ENCODE measurements at places on chromosomes 6 and 20.

GRCh38 chr6:158109748-158110147 lies 58.3 kb downstream of the SERAC1 start:
- no peak overlapping the region for H3K27ac ChIP-seq
- H3K27me3 ChIP-seq, result no peaks in the 10 kb centered on the region
- H3K4me1 ChIP-seq, result no peaks in the 10 kb centered on the region
- no peak for DNase-seq

- DNase-seq, result no peak
- H3K27me3 ChIP-seq, result no peaks in the 10 kb centered on the region
- H3K36me3 ChIP-seq, result no peaks in the 10 kb centered on the region
- no peak overlapping the region for H3K27ac ChIP-seq
Observed at GRCh38 chr6:127191716-127192115, 73.2 kb downstream of the RSPO3 start.

GRCh38 chr6:14511061-14511586 lies 393.6 kb downstream of the CD83 start:
- H3K4me1 ChIP-seq, result peaks cover 14% of the 10 kb centered on the region

- no peak for DNase-seq
- H3K27ac ChIP-seq, result peak overlapping the region; percentile 90
- peaks cover 18% of the 10 kb centered on the region for H3K27me3 ChIP-seq
- H3K4me1 ChIP-seq, result peaks cover 51% of the 10 kb centered on the region
- no peak overlapping the region for H3K4me3 ChIP-seq
Observed at GRCh38 chr20:5353624-5354496, 37.1 kb upstream of the PROKR2 start.

DNA sequence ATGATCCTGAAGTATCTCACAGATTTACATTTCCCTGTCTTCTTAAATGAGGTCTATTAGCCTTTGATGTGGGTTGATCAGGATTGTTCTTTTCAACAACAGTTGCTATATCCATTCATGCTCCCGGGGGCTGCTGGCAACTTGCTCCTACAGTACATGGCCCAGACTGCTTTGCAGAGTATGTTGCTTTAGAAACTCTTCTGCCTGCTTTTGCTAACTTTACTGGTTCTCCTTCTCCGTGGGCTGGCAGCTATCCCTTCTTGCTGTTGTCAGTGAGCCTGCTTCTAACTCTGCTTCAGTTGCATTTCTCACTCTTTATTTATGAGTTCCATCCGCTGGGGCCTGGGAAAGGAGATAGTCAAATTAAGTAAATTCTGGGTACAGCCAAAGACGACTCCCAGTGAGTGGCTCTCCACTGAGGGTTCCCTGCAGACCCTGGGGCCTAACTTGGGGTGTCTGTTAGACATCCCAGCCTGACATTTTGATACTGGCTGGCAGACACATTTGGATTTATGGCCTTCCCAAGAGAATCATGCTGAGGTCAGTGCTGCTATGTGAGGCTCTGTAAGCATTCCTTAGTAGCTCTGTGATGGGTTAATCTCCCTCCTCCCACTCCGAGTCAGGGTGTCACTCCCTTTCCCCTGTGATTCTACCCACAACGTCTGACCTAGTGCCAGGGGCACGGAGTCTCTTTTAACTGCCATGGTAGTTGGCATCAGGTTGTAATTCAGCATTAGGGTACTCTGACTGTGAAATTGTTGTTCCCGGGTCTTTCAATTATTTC lies 73.6 kb downstream of the SLX4IP start:
- peaks cover 16% of the 10 kb centered on the region for H3K4me1 ChIP-seq
- no peaks in the 10 kb centered on the region for H3K27me3 ChIP-seq
- no peak for DNase-seq
- H3K36me3 ChIP-seq, result no peaks in the 10 kb centered on the region

- H3K4me1 ChIP-seq, result peaks cover 10% of the 10 kb centered on the region
- no peaks in the 10 kb centered on the region for H3K36me3 ChIP-seq
- no peak for DNase-seq
- peaks cover 17% of the 10 kb centered on the region for H3K27me3 ChIP-seq
- no peak overlapping the region for H3K4me3 ChIP-seq
Observed at GRCh38 chr20:31875671-31876070, 5.2 kb downstream of the TTLL9 start.

DNA sequence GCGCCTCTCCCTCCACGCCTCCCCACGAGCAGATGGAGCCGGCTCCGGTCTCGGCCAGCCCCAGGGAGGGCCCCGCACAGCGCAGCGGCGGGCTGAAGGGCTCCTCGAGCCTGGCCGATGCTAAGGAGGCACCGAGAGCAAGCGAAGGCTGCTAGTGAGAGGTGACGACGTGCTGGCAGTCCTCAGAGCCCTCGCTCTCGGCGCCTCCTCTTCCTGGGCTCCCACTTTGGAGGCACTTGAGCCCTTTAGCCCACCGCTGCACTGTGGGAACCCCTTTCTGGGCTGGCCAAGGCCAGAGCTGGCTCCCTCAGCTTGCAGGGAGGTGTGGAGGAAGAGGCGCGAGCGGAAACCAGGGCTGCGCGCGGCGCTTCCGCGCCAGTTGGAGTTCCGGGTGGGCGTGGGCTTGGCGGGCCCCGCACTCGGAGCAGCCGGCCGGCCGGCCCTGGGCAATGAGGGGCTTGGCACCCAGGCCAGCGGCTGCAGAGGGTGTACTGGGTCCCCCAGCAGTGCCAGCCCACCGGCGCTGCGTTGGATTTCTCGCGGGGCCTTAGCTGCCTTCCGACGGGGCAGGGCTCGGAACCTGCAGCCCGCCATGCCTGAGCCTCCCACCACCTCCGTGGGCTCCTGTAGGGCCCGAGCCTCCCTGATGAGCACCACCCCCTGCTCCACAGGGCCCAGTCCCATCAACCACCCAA lies 2.5 kb upstream of the TMEM14C start:
- H3K4me1 ChIP-seq, result peaks cover 47% of the 10 kb centered on the region
- peak overlapping the region; percentile 91 for H3K4me3 ChIP-seq
- peak; percentile 67 for DNase-seq

DNA sequence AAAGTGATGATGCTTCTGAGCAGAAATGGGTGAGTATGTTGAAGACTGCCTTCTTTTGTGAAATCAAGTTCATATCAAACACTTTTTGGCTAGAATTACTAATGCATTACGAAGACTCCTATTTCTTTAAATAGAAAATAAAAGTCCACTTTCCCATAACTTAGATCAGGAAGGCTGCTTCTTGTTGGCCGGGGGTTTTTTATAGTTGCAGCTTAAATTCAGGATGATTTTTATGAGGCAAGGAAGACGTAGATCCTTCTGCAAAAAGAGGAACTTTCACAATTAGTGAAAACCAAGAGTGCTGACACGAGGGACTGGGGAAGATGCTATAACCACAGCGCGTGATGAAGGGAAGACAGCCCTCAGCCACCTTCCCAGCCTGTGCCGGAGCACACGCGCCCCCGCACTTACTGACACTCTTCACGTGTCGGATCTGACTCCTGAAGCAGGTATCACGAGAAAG lies 206.1 kb upstream of the PRDM1 start:
- no peak overlapping the region for H3K27ac ChIP-seq
- peaks cover 39% of the 10 kb centered on the region for H3K27me3 ChIP-seq

DNA sequence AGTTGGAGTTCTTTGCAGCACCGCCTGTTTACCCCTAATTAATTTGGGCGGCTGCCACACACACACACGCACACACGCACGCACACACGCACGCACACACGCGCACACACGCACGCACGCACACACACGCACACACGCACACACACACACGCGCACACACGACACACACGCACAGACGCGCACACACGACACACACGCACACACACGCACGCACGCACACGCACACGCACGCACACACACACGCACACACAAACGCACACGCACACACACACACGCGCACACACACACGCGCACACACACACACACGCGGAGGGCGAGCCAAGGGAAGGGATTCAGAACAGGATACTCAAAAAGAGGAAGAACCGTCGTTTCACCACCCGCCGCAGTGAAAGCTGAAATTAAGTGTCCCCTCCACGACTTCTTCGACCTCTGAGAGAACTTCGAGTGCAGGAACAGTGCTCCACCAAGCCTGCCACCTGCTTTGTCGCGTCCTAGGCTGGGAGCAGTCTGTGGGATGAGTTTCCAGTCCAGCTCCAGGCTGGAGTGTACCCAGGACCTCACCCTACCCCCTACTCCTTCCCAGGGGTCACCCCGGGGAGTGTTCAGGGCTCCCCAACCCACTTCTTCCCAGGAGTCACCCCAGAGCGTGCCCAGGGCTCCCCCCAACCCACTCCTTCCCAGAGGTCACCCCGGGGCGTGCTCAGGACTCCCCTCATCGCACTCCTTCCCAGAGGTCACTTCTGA lies 1.1 kb downstream of the RNASET2 start:
- peaks cover 80% of the 10 kb centered on the region for H3K4me1 ChIP-seq
- H3K27me3 ChIP-seq, result no peaks in the 10 kb centered on the region
- H3K36me3 ChIP-seq, result peaks cover 12% of the 10 kb centered on the region
- peak overlapping the region; percentile 85 for H3K4me3 ChIP-seq
- peak overlapping the region; percentile 77 for H3K27ac ChIP-seq

GRCh38 chr20:7629880-7630279 lies 310.4 kb downstream of the HAO1 start:
- H3K4me1 ChIP-seq, result no peaks in the 10 kb centered on the region
- no peak for DNase-seq
- no peak overlapping the region for H3K4me3 ChIP-seq
- H3K36me3 ChIP-seq, result no peaks in the 10 kb centered on the region

DNA sequence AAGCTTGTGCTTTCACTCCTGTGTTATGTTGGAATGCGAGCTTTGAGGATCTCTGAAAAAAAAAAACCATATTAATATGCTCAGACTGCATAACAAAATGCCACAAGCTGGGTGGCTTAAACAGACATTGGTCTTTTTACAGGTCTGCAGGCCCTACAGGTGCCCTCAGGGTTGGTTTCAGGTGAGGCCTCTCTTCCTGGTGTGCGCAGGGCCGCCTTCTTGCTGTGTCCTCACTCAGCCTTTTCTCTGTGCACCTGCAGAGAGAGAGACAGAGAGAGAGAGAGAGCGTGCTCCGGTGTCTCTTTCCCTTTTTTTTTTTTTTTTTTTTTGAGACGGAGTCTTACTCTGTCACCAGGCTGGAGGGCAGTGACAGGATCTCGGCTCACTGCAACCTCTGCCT lies 114.1 kb upstream of the SNX9 start:
- no peak overlapping the region for H3K4me3 ChIP-seq
- DNase-seq, result no peak
- no peak overlapping the region for H3K27ac ChIP-seq
- no peaks in the 10 kb centered on the region for H3K36me3 ChIP-seq

- peak overlapping the region; percentile 94 for H3K27ac ChIP-seq
- H3K4me1 ChIP-seq, result peaks cover 64% of the 10 kb centered on the region
- H3K27me3 ChIP-seq, result peaks cover 2% of the 10 kb centered on the region
- H3K36me3 ChIP-seq, result peaks cover 14% of the 10 kb centered on the region
- DNase-seq, result no peak
Observed at GRCh38 chr6:118892355-118892991, 1.5 kb upstream of the ASF1A start.

- H3K27ac ChIP-seq, result peak overlapping the region; percentile 94
- peak overlapping the region; percentile 58 for H3K4me3 ChIP-seq
- no peaks in the 10 kb centered on the region for H3K27me3 ChIP-seq
- H3K4me1 ChIP-seq, result peaks cover 49% of the 10 kb centered on the region
- peak; percentile 14 for DNase-seq
- H3K36me3 ChIP-seq, result peaks cover 50% of the 10 kb centered on the region
Observed at GRCh38 chr20:47274401-47275108, 81.9 kb downstream of the ZMYND8 start.

DNA sequence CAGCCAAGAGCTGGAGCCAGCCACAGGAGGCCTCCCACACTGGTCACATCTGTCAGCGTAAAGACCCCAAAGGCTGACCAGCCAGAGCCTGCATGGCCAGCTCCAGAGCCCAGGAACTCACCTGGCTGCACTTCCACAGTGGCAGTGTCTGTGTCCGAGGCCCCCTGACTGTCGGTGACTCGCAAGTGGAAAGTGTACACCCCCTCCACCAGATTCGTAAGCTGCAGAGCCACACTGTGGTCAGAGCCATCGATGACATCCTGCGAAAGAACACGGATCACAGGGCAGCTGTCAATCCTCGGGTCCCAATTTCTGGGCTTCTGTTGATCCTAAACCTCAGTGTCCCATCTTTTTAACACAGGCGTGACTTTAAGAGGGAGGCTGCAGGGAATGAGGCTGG lies 69.3 kb downstream of the ALDH5A1 start:
- H3K4me3 ChIP-seq, result no peak overlapping the region
- peak; percentile 3 for DNase-seq
- no peaks in the 10 kb centered on the region for H3K4me1 ChIP-seq

DNA sequence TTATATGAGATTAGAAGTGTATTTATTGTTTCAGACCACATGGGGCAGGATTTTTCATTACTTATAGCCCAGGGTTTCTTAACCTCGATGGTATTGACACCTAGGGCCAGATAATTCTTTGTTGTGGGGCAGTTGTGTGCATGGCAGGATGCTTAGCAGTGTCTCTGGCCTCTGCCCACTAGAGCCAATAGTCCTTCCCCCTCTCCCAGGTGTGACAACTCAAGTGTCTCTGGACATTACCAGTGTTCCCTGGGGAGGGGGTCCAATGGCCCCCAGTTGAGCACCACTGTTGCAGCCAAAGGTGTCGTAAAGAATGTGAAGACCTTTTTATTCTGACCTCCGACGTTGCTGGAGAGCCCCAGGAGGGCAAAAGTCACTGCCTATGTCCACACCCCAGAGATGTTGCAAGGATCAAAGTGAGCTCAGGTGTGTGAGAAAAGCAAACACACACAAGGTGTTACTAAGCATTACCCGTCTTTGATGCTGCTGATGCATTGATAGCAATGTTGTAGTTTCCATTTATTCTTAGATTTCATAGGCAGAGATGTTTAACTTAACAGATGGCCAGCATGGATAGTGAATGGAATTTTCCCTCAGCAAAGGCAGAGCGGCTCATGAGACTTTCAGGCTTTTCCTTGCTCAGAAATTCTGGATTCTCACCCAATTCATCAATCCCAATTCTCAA lies 22.2 kb downstream of the BANF2 start:
- DNase-seq, result no peak
- H3K36me3 ChIP-seq, result no peaks in the 10 kb centered on the region
- no peak overlapping the region for H3K4me3 ChIP-seq
- H3K27ac ChIP-seq, result no peak overlapping the region
- H3K4me1 ChIP-seq, result no peaks in the 10 kb centered on the region

- peak overlapping the region; percentile 93 for H3K27ac ChIP-seq
- peak; percentile 53 for DNase-seq
- H3K36me3 ChIP-seq, result peaks cover 7% of the 10 kb centered on the region
- peaks cover 2% of the 10 kb centered on the region for H3K27me3 ChIP-seq
- H3K4me1 ChIP-seq, result peaks cover 69% of the 10 kb centered on the region
Observed at GRCh38 chr20:64036346-64037198, 590 bp downstream of the C20orf204 start.

- no peaks in the 10 kb centered on the region for H3K36me3 ChIP-seq
- DNase-seq, result no peak
- no peak overlapping the region for H3K27ac ChIP-seq
- H3K4me3 ChIP-seq, result no peak overlapping the region
Observed at GRCh38 chr6:143953922-143954321, 54.1 kb downstream of the PLAGL1 start.
